ENCODE measurements at places on chromosomes 5 and 9. TPM values are rescaled to one million over a fixed set of nuclear protein-coding genes. Genes with fewer than 3 reads are reported as not detected.

Gene PLAC8L1
- total RNA-seq = 0.44 TPM

Gene NSD1
- 43.4 TPM for total RNA-seq

Gene PCDHGA4
- not detected for total RNA-seq

Gene HK3
- not detected for total RNA-seq

GRCh38 chr5:177449140-177450061 is 2.8 kb downstream of the PRR7 start:
- DNase-seq = no peak

DNA sequence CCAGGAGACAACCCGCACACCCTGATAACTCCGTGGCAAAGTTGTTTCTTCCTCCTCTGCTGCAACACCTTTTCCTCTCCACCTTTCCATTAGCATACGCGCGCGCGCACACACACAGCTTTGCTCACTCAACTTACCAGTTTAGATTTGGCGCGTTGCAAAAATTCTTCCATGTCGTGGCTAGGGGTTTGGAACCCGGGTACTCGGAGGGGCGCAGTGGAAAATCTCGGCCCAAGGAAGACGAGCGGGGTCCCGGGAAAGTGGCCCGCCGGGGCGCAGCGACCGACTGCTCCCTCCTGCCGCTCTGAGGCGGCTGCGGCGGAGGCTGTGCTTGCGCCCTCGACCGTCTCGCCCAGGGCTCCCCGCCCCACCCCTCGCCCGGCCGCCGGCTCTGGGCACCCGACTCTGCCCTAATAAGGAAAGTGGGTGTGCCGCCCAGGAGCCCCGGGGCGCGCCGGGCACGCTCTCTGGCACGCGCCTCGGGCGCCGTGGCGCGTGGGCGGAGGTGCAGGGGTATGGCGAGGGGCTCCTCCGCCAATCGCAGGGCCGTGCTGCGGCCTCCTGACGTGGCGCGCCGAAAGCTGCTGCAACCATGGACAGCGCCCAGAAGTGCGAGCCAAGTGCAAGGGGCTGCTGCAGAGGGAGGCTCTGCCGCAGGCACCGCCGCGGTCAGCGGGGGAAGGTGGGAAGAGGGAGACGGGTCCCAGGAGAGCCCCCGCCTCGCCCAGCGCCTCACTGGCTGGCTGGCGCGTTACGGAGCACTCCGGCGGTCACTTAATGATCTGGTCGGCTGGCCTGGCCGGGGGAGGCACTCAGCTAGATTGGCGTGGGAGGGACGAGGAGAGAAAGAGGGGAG is at the start of gene PRUNE2:
PRUNE2 (minus strand) TSS at position 324 of the 856 bp plus-strand sequence; CDS start at position 173, 151 bp downstream.
- DNase-seq = peak; percentile 96

DNA sequence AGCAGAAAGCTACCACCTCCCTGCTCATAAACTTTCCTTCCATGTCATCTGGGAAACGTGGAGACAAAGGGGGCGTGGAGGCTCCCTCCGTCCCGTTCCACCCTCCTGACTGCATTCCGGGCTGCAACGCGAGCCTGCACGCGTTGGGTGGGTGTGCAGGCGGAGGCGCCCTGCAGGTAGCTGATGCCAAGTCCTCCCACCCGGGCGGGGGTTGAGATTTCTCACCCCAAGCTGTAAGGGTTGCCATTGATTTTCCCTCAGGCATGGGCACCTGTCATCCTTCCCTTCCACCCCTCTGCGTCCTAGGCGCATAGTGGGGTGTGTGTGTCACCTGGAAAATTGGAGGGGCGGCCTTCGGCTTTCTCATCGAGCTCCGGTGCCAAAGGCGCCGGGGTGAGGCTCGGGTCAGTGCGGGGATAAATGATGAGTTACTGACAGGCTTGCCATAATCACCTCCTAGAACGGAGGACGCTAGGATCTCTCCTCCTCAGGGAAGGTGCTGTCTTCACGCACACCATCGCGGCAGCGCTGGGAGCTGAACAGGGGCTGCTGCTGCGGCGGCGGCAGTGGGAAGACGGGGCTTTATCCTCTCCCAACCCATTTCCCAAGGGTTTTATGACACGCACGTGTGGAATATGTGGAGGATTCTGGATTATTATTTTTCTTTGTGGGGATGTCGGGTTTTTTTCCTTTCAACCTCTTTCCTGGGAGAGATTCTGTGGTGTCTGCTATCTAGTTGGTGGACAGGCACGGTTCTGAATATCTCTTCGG is 973 bp downstream of the PLPPR1 start:
- DNase-seq = peak; percentile 49

GRCh38 chr5:101338226-101338625 is 435.1 kb upstream of the ST8SIA4 start:
- DNase-seq = no peak

DNA sequence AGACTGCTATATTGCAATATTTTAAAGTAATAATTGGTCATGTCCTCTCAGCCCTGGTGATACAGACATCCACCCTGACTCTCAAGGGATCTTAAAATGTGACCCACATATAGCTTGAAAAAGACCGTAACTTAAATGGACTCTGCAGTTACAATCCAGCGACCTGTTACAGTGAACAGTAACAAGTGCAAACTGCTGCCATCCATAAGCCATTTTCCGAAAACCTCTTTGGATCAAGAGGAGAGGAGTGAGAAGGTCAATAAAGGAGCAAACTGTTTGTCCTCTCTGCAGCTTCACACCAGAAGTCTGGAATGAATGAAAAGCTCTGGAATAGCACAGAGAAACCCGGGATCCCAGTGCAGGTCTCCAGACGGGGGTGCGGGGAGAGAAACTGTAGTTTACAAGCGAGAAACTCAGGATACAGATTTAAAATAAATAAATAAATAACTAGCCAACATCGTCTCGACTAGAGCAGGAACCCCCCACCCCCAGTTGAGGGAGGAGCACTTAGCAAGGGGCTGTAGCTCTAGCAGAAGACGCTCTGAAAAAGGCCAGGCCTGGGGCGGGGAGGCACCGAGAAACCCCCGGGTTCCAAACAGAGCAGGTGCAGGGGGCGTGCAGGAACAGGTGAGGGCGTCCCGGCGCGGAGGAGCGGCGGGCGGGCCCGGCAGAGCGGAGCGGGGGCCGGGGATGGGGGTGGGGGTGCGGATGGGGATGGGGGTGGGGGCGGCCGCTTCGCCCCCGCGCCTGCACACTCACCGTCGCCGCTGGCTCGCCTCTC is 572 bp downstream of the ZDHHC21 start:
- no peak for DNase-seq
